ENCODE measurements at places on chromosomes 4 and X. TPM values are rescaled to one million over a fixed set of nuclear protein-coding genes. Genes with fewer than 3 reads are reported as not detected.

DNA sequence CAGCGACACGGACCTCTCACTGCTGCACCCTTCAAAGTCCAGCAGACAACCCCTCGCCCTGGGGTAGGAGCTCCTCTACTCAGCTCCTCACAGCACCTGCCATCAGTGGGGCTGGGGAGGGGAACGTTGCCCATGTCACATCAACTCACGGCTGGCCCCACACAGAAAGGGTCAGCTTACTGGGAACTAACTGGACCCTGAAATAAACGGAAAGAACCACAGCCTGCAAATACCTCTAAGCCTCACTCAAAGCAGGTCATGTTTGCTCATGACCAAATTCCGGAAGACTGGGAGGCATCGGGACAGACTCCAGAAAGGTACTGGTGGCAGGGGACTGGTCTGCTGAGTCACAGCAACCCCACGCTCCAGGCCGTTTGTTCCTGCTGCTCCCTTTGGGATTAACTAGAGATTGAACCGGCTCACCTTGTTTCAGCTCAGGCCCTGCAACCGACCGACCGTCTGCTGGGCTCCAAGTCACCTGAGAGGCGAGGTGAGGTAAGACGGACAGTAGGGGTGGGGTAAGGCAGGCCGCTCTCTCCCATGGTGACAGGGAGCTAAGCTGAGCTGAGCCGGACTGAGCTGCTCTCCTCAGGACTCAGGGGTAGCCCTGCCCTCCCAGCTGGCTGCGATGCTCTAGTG, 5.6 kb downstream of the G6PD start:
- no peaks in the 10 kb centered on the region for H3K27me3 ChIP-seq
- H3K36me3 ChIP-seq: no peaks in the 10 kb centered on the region
- peak overlapping the region; percentile 78 for H3K27ac ChIP-seq
- peak; percentile 13 for DNase-seq
- no peak overlapping the region for H3K4me3 ChIP-seq

APBB2 gene
- not detected for polyA plus RNA-seq

NUDT6 gene
- polyA plus RNA-seq: 1.6 TPM

DNA sequence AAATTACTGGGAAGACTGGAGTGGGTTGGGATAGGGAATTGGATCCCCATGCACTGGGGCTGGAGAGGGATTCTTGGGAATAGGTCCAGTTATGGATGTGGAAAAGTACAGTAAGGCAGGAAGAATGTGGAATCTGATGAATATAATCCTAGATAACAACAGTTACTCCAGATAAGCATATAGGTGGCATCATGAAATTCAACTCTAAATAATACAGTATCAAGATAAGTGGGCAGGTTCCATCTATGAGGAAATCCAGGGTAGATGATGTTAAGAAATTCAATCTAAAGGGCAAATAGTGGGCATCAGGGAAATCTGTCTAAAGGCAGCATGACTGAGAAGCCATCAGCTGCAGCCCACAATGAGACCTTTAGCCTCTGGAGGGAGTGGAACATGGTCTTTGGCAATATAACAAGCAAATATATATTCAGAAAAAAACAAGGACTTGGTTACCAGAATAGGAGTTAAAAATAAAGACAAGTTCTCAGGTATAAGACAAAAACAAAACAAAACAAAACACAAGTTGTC, 1.2 kb downstream of the DTHD1 start:
- no peaks in the 10 kb centered on the region for H3K36me3 ChIP-seq
- H3K4me1 ChIP-seq: peaks cover 36% of the 10 kb centered on the region
- H3K4me3 ChIP-seq: peak overlapping the region; percentile 44
- H3K27me3 ChIP-seq: no peaks in the 10 kb centered on the region
- no peak for DNase-seq

DNA sequence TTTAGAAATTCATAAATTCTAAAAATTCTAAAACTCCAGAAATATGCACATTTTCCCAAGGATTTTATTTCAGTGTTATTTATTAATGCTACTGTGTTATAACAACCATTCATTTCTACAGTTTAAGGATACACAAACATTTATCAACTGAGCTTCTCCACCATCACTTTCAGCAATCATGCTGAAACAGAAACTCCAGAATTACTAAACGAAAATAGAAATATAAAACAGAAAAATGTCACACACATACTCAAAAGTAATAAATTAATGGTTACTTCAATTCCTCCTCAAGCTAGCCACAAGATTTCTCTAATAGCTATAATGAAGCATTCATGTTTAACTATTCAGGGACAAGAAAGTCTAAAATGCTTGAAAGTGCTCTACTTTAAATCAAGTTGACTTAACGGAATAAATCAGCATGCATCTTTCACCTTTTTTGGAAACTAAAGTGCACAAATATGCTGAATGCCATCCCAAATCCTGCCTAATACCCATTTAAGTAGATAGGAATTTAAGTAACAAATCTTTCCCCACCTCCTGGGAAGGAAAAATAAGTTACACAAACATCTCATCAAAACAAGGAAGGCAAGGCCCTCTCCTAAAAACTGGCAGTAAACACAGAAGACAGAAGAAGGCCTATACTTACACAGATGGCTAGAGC, 563 bp downstream of the FAM13A start:
- H3K27ac ChIP-seq: peak overlapping the region; percentile 27
- no peaks in the 10 kb centered on the region for H3K36me3 ChIP-seq
- no peak overlapping the region for H3K4me3 ChIP-seq
- H3K27me3 ChIP-seq: no peaks in the 10 kb centered on the region
- H3K4me1 ChIP-seq: no peaks in the 10 kb centered on the region
- no peak for DNase-seq

- H3K27me3 ChIP-seq: no peaks in the 10 kb centered on the region
- no peak for DNase-seq
Observed at GRCh38 chr4:66475596-66475995, 805.3 kb upstream of the EPHA5 start.

RPL9 gene
- polyA plus RNA-seq: 1,921 TPM

GPRIN3 gene
- 16.5 TPM for polyA plus RNA-seq

GRCh38 chr4:169142906-169143305, 127.8 kb downstream of the SH3RF1 start:
- no peaks in the 10 kb centered on the region for H3K27me3 ChIP-seq
- no peak for DNase-seq
- H3K27ac ChIP-seq: no peak overlapping the region
- H3K36me3 ChIP-seq: no peaks in the 10 kb centered on the region
- H3K4me3 ChIP-seq: no peak overlapping the region

GPC3 gene
- polyA plus RNA-seq: not detected

LANCL3 gene
- 0.37 TPM for polyA plus RNA-seq

GRCh38 chrX:110402091-110402849, 43.6 kb downstream of the RTL9 start:
- DNase-seq: no peak
- H3K27me3 ChIP-seq: no peaks in the 10 kb centered on the region
- no peaks in the 10 kb centered on the region for H3K36me3 ChIP-seq
- H3K4me1 ChIP-seq: no peaks in the 10 kb centered on the region

DNA sequence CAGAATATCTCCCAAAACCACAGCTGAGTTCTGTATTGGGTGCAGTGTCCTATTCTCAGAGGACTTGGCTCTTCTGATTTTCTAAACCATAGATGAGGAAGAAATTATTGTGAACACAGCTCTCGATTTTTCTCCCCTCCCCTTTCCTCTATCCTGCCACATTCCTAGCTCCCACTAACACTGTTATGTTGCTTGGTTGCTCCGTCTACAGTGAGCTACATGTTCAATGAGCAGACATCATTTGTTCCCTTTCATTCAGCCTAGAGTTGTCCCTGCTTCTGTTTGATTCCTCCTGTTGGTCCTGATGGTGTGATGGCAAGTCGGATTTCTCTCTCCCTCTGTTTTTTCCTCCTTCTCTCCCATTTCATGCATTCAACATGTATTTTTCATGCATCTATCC, 65.9 kb downstream of the DIPK2B start:
- no peaks in the 10 kb centered on the region for H3K27me3 ChIP-seq
- H3K36me3 ChIP-seq: no peaks in the 10 kb centered on the region
- no peak for DNase-seq
- no peak overlapping the region for H3K4me3 ChIP-seq
- no peaks in the 10 kb centered on the region for H3K4me1 ChIP-seq
- H3K27ac ChIP-seq: no peak overlapping the region

- no peak overlapping the region for H3K27ac ChIP-seq
- H3K36me3 ChIP-seq: no peaks in the 10 kb centered on the region
- no peaks in the 10 kb centered on the region for H3K27me3 ChIP-seq
- DNase-seq: no peak
- H3K4me3 ChIP-seq: no peak overlapping the region
Observed at GRCh38 chr4:114980932-114981708, 132.3 kb downstream of the NDST4 start.

DNA sequence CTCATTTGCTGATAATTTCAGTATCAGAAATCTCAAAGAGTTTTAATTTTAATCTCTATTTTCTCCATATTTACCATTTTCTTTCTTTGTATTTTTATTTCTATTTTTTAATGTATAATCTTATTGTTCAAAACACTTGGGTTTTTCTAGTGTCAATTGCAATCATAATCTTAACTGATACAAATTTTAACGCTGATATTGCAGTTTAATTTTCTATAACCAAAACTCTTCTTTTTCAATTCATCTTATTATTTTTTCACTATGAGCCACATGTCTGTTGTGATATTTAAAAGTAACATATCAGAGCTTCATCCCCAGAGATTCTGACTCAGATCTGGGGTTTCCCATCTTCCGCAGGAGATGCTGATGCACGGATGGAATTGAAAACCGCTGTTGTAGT, 16.2 kb downstream of the ADAM29 start:
- no peaks in the 10 kb centered on the region for H3K27me3 ChIP-seq
- no peak for DNase-seq
- no peak overlapping the region for H3K27ac ChIP-seq
- no peaks in the 10 kb centered on the region for H3K36me3 ChIP-seq
- H3K4me3 ChIP-seq: no peak overlapping the region

GABRE gene
- not detected for polyA plus RNA-seq

- DNase-seq: no peak
- H3K36me3 ChIP-seq: no peaks in the 10 kb centered on the region
- no peak overlapping the region for H3K27ac ChIP-seq
- peaks cover 72% of the 10 kb centered on the region for H3K4me1 ChIP-seq
- no peaks in the 10 kb centered on the region for H3K27me3 ChIP-seq
Observed at GRCh38 chrX:118506805-118507480, 11.3 kb downstream of the DOCK11 start.

- H3K36me3 ChIP-seq: no peaks in the 10 kb centered on the region
- H3K27me3 ChIP-seq: no peaks in the 10 kb centered on the region
- H3K27ac ChIP-seq: no peak overlapping the region
- no peak overlapping the region for H3K4me3 ChIP-seq
- no peak for DNase-seq
- H3K4me1 ChIP-seq: no peaks in the 10 kb centered on the region
Observed at GRCh38 chrX:119228512-119229252, 7.4 kb upstream of the PGRMC1 start.
